ENCODE measurements at places on chromosomes 3 and 15. TPM values are rescaled to one million over a fixed set of nuclear protein-coding genes. Genes with fewer than 3 reads are reported as not detected.

- peaks cover 37% of the 10 kb centered on the region for H3K4me1 ChIP-seq
- H3K4me3 ChIP-seq, result no peak overlapping the region
- no peaks in the 10 kb centered on the region for H3K36me3 ChIP-seq
- DNase-seq, result peak; percentile 60
- H3K27ac ChIP-seq, result peak overlapping the region; percentile 54
- H3K27me3 ChIP-seq, result peaks cover 7% of the 10 kb centered on the region
Observed at GRCh38 chr3:50163572-50164455, 8.7 kb downstream of the SEMA3F start.

DNA sequence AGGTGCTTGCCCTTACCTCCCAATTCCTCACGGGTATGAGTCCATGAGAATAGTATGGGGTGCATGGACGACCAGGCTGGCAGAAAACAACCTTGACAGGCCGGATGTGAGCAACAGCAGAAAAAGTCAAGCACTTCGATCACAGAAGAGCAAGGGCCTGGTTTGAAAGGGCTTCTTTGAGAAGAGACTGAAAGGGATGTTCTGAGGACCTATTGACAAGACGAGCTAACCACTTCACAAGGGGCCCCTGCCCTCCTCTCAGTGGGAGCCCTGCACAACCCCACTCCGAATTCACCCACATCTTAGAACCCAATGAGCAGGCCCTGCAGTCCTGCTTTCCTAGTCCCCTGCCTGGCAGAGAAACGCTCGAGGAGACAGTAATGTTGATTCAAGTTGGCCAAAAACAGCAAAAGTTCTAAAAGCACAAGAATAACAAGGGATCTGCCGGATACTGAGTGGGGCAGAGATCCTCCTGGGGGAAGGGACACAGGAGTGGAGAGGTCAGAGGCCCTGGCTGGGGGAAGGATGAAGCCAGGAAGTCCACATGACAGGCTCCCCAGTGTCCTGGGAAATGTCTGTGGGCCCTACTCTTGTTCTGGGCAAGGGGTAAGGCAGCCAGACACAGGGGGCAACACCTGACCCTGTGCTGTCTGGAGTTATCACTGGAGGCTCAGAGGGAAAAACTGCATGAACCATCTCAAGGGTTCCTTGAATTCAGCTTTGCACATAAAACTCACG is 14.8 kb upstream of the CX3CR1 start:
- no peak for DNase-seq
- H3K4me3 ChIP-seq, result no peak overlapping the region
- H3K4me1 ChIP-seq, result no peaks in the 10 kb centered on the region
- H3K27me3 ChIP-seq, result no peaks in the 10 kb centered on the region
- H3K27ac ChIP-seq, result no peak overlapping the region

The STRIT1 gene
- 1.2 TPM for total RNA-seq

GRCh38 chr15:34085746-34086145 is 15.9 kb downstream of the EMC7 start:
- no peak overlapping the region for H3K4me3 ChIP-seq
- H3K36me3 ChIP-seq, result no peaks in the 10 kb centered on the region
- H3K27ac ChIP-seq, result no peak overlapping the region
- DNase-seq, result no peak

Data from hepatocyte (in vitro differentiated cells).